ENCODE measurements at places on chromosomes 12 and 14. TPM values are rescaled to one million over a fixed set of nuclear protein-coding genes. Genes with fewer than 3 reads are reported as not detected.

CLEC4D gene
- total RNA-seq, result not detected

SLC41A2 gene
- 1.7 TPM for total RNA-seq

SNAPC1 gene
- 4.8 TPM for total RNA-seq

B4GALNT3 gene
- 1.8 TPM for total RNA-seq

LRRIQ1 gene
- total RNA-seq, result not detected

POLE2 gene
- total RNA-seq, result 1.2 TPM

AICDA gene
- total RNA-seq, result not detected

EPYC gene
- not detected for total RNA-seq

INSM2 gene
- total RNA-seq, result not detected

MYBPC1 gene
- not detected for total RNA-seq

EXOC3L4 gene
- total RNA-seq, result not detected

SAMD15 gene
- total RNA-seq, result not detected

RNF41 gene
- 32.4 TPM for total RNA-seq

ACSM4 gene
- not detected for total RNA-seq

NPAS3 gene
- total RNA-seq, result not detected

MEG3 gene
- total RNA-seq, result not detected

AHNAK2 gene
- not detected for total RNA-seq

COQ5 gene
- 7.1 TPM for total RNA-seq

CLEC1A gene
- not detected for total RNA-seq

CDKL1 gene
- 2.8 TPM for total RNA-seq

SLC6A13 gene
- 0.11 TPM for total RNA-seq

IRF9 gene
- 262 TPM for total RNA-seq

TAS2R50 gene
- total RNA-seq, result 0.67 TPM

NGB gene
- total RNA-seq, result not detected

PPP1R36 gene
- not detected for total RNA-seq

TMTC1 gene
- not detected for total RNA-seq

JPH4 gene
- total RNA-seq, result not detected

FOXM1 gene
- total RNA-seq, result 0.59 TPM

KLRB1 gene
- total RNA-seq, result 56.2 TPM

ZC3H14 gene
- total RNA-seq, result 40.2 TPM

SLC5A8 gene
- total RNA-seq, result not detected

PIP4K2C gene
- total RNA-seq, result 17.3 TPM

TDRD9 gene
- 0.27 TPM for total RNA-seq

RTN1 gene
- not detected for total RNA-seq

CCDC177 gene
- total RNA-seq, result not detected
